Muscle of back (tissue), 13 donors: ENCODE measurements at places on chromosomes 7 and 10. TPM values are rescaled to one million over a fixed set of nuclear protein-coding genes. Genes with fewer than 3 reads are reported as not detected.

The OPN1SW gene
- polyA plus RNA-seq = 2.3 TPM

DNA sequence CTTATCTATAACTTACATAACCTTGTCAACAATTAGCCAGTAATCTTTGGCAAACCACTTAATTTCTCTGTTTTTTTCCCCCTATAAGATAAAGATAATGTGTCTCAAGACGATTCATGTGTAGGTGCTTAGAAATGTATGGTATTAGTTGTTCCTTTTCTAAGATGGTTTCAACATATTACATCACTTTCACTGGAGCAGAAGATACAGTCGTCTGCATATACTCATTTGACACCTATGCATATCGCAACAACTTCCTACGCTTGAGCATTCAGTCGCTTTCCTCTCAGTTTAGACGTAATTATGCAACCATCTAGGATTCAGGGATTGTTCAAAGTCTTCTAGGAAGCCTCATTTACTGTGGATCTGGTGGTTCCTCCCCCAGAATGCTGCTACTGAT, 396.7 kb downstream of the PHTF2 start:
- DNase-seq = no peak

- no peak for DNase-seq
Measured at GRCh38 chr7:137879357-137880158, 32.8 kb upstream of the DGKI start.

DNA sequence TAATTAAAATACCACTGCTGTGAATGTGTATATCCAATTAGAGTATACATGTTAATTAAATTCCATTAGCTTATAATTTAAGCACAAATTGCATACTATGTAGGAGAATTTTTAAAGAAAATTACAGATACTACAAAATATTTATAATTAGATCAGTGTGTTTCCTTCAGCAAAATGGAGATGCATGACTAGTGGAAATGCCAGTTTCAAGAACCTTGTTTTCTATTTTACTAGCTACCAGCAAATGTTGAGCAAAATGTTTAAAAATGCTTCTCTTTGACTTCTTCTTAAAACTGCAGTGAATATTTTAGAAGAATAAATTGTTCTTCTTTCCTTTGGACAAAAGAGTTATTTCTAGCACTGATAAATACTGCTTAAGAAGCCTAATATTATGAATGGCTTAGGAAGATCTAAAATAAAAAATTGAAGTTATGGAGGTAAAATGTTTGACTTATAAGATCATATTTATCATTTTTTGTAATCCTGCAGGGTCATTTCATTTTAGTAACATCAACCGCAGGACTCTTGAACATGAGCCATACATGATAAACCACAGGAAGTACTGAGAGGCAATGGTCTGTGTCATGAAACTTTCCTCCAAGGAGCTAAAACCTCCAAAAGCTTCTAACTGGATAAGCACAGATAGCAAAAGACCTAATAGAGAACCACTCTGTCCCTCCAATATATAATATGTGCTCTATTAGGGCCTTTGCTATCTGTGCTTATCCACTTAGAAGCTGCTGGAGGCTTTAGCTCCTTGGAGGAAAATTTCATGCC, 1066.0 kb upstream of the CELF2 start:
- no peak for DNase-seq

The GPR158 gene
- polyA plus RNA-seq = 0.27 TPM

- no peak for DNase-seq
Measured at GRCh38 chr7:100219271-100219737, 445 bp upstream of the PVRIG start.

DNA sequence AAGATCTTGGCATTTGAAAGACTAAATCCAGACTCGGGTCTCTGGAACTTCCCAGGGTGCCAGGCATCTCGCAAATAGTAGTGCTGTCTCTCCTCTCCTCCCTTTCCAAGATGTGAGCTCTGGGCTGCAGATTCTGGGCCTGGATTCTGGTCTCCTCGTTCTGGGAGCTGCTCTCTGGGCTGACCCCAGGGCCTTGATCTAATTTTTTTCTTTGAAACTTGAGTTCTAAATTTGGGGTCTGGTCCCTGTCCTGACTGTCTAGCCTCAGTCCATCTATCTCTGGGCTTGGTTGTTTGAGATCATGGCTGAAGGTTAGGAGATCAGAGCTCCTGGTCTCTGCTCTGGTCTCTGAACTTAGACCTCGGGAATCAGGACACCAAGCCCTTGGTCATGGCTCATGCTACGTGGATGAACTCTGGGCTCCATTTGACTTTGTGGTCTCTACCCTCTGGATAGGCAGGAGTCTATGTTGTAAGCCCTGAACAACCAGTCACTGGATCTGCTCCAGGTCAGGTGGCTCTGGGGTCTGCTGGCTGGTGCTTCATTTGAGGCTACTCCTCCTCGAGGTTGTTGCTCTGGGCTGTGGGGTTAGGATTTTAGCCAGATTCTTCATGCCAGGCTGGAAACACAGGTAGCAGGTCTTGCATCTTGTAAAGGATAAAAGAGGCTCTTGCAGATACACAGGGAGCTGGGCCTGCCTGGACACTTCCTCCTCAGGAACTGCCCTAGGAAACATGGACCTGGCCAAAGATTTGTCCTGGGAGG, 8.0 kb upstream of the MBL2 start:
- DNase-seq = no peak
